ENCODE measurements at places on chromosomes 5 and 9.

- no peak for DNase-seq
Measured at GRCh38 chr9:135478829-135479468, 633 bp upstream of the PPP1R26 start.

DNA sequence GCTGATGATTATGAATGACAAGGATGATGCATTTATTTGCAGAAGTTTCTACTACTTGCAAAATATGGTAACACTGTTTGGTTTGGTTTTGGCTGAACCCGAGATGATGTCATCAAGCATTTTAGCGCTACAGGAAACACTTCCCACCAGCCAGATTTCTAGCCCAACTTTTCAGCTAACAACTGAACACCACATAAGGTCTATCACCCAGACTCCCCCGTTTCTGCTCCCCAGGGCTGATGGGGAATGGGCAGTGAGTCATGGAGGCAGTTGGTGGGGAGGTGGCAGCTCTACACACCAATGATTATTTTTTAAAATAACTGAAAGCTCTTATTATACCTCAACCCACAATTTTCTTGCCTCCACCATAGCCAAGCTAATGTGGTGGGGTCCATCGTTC is 302.9 kb downstream of the CEMIP2 start:
- DNase-seq = no peak

GRCh38 chr5:143166661-143167420 is 236.6 kb downstream of the NR3C1 start:
- DNase-seq = peak; percentile 19

- DNase-seq = no peak
Measured at GRCh38 chr9:14831074-14831473, 79.2 kb downstream of the FREM1 start.

DNA sequence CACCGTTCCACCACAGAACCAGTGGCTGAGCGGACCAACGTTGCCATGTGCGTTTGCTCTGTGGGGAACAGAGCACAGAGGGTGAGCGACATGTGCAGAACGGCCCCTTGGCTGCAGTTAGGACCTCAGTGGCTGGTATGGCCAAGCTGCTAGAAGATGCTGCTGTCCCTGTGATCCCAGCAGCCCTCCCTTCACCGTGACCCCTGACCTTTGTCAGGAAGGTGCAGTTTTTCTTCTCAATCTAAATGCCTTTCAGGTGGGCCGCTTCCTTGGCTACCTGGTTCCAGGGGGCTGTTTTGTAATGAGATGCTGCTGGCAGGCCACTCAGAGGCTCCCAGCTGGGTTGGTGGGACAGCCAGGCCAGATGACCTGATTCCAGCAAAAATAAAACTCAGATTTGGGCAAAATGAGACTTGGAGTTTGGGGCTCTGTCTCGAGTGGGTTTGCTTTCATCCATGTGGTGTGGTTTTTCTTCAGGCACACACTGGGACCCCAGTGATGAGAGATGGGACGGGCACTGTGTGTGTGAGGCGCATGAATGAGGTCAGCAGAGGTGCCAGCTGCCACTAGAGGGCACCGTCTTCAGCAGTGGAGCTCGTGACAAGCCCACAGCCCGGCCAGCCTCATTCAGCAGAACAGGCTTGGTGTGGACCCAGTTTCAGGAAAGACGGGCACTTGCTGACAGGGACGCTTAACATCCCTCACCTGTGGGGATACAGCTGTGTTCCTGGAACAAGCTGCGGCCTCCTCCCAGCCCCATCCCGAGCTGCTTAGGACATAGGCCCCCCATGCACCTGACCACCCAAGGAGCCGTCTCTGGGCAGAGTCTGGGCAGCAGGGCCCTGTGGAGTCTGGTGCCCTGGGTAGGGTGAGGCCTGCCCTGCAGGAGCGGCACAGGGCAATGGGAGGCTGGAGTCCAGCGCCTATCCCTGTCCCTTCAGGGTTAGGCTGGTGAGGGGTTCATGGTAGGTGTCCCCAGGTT is 4.1 kb downstream of the MRPS2 start:
- DNase-seq = peak; percentile 47

DNA sequence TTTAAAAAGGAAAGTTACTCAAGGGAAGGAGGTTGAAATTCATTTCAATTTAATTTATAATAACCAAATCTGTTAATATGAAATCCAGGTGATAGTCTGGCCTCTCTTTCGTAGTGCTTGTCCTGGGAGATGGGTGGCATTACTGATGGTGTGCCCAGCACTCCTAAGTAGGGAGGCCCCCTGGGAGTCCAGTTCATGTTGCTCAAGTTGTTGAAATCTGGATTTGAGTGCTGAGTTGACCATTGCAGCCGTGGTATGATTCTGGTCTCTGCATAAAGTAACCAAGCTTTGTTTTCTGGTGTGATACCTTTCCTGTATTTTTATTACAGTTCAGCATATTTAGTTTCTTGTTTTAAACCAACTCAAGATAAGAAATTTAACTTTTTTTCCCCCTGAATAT is 287.8 kb downstream of the FANCC start:
- no peak for DNase-seq

DNA sequence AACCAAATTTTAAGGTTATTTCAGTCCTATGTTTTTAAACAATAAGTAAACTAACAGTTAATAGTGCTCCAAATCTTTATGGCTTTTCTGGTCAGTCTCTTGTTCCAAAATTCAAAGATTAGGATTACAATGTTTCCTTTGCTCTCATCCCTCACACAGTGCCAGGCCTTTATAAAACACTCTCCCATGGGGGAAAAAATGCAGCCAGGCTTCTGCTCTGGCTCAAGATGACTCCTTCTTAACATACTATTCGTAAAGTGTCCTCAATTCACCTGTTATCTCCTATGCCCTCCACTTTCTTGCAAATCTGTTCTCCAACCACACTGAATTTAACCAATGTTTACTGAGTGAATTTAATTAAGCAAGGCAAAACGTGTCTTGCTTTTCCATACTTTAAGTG is 1.4 kb downstream of the CEP120 start:
- DNase-seq = no peak

DNA sequence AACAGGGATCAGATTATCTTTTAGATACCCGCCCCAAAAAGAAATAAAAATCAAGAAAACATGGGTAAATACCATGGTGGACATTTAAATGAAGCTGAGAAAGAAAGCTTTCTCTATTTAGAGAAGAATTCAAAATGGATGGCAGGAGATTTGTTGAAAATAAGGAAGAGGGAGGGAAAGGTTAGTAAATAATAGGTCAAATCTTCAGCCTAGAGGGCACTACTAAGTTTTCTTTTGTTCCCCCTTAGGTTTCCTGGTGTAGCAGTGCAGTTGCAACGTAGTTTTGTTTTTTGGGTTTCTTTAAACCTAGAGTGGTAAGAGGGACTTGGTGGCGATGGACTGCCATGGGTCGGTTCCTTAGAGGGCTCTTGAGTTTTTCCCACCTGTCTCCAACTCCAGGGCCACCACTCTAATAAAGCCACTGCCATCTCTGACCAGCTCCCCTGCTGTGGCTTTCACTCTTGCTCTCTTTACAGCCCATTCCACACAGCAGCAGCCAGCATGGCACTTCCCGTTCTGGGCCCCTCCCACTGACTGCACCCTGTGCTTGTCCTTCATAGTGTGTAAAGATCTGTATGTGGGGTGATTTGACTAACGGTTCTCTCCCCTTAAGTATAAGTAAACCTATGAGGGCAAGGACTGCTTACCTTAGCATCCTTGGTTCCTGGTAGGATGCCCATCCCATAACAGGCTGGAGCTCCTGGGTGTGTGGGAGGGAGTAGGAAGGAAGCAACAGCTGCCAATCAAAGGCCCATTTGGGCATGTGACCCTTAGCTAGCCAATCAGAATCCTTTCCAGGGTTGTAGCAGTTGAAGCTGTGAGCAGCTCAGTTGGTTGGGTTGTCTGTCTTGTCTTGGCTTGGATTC is 118.3 kb downstream of the SLC1A3 start:
- DNase-seq = no peak

- no peak for DNase-seq
Measured at GRCh38 chr5:27381686-27382085, 343.3 kb upstream of the CDH9 start.

DNA sequence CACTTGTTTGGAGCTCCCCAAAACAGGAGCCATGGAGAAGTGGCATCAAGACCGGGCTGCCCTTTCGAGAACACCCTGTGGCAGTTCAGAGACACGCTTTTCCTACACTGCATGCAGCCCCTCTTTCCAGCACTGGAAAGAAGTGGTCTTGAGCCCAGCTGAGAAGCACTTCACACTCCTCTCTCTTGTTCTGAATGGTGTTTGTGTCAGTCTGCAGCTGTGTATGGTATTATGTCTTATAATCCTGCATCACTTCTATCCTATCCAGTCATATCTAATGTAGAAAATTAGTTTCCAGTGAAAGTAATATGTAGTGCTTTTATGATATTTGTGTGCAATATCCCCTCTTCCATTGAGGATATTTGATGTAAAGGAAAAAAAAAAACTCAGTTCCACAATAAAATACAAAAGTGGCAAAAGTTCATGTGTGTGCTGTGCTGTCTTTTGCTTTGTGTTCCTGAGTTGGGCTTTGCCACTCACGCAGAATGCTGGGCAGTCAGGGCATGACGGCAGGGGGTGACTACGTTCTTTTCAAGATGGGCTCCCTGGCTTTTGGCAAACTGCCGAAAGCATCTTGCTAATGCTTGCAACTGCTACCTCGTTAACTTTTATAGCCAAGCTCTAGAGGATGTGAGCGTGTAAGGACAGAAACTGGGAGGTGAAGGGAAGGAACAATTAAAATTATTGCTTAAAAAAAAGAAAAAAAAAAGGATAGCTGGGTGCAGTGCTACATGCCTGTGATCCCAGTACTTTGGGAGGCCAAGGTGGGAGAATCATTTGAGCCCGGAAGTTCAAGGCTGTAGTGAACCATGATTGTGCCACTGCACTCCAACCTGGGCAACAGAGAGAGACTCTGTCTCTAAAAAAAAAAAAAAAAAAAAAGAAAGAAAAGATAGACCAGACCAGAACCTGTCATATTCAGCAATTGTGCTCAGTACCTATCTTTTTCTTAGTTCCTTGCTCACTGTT is 102.2 kb downstream of the MAP1B start:
- DNase-seq = no peak

GRCh38 chr5:157600252-157600651 is 24.7 kb upstream of the ADAM19 start:
- no peak for DNase-seq

GRCh38 chr5:165495829-165496380 is 1990.5 kb downstream of the MAT2B start:
- DNase-seq = no peak

DNA sequence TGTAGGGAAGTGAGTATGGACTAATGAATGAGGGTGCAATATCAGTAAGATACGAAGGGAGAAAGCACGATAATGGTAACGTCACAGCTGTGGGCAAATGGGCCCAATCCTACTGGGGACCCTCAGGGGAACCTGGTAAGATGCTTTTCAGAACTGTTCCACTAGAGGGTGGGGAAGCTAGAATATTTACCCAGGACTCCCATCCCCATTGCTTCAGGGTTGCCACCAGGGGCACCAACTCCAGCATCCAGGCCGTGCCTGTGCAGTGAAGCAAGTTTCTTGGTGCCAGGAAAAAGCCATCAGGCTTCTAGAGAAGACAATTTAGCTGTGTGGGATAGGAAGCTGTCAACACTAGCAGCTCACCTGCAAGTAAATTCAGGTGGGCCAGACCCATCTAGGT is 409.3 kb downstream of the AGTPBP1 start:
- DNase-seq = no peak

- no peak for DNase-seq
Measured at GRCh38 chr9:37454238-37454637, 11.0 kb downstream of the ZBTB5 start.

GRCh38 chr9:93290495-93291434 is 106.8 kb downstream of the WNK2 start:
- DNase-seq = no peak

DNA sequence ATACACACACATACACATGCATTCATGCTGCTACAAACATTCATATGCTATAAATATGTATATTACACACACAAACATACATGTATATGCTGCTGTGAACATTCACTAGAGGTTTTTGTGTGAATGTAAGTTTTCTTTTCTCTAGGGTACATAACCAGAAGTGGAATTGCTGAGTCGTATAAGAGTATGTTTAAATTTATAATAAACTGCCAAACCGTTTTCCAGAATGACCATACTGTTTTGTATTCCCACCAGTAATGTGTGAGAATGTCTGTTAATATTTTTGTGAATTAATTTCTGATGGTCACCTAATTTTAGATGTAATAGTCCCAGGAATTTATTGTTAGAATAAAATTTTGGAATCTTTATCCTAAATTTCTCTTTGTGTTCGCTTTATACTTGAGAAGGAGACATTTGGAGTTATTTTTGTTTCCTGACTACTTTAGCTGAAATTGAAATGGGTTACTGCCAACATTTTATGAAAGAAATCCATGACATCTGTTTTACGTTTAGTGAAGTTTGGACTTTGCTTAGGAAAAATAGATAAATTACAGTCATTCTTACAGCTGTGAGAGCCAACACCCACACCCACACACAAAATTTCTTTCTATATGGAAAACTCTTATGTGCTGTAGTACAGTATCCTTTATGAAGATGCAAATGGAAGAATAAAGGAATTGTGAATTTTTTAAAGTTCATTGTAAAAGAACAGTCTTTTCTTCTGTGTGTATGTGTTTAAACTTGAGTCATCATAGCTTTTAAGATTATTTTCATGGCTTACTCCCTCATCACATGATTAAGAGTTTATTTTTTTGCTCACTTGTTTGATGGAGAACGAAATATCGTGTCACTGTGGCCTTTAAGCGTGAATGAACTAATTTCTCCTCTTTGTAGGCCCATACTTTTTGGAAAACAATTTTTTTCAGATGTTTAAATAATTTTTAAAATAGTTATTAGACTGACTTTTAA is 24.3 kb downstream of the CENPP start:
- no peak for DNase-seq

- DNase-seq = no peak
Measured at GRCh38 chr9:114314256-114314867, 8.5 kb upstream of the ORM1 start.

- DNase-seq = peak; percentile 79
Measured at GRCh38 chr9:111525056-111525977, at the start of gene ZNF483. Gene ZNF483, plus strand, starts transcription at chr9:111525179. Its CDS starts 2,217 bp downstream, at chr9:111527396.

GRCh38 chr9:131112374-131113154 is 12.8 kb upstream of the NUP214 start:
- no peak for DNase-seq

DNA sequence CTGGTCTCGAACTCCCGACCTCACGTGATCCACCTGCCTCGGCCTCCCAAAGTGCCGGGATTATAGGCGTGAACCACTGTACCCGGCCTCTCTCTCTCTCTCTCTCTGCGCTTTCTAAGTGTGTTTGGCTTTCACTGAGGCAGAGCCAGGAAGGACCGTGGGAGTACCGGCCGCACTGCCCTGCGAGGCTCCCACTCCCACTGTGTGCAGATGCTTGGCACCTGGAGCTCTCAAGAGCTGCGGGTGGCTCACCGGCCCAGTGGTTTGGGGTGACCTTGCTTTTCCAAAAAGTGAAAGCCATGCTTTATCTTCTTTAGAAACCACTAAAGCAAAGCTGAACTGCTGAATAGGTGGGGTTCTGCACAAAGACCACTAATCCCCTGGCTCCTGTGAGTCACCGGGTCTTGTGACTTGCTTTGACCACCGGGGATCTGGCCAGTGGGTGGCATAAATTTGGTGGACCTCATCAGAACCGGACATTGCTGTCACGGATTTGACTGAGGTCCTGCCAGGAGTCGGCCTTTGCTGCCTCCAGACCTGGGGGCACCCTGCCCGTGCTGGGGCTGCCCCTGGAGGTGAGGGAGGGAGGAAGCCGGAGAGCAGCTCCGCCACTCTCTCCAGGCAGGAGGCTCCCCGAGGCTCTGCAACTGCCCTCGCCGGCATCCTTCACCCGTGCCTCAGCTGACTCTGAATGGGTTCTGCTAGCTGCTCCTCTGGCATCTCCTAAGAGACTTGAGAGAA is 228.9 kb downstream of the FANCC start:
- no peak for DNase-seq
